Mammary microvascular endothelial cell (primary cell): ENCODE measurements at places on chromosomes 12 and 14. TPM values are rescaled to one million over a fixed set of nuclear protein-coding genes. Genes with fewer than 3 reads are reported as not detected.

Gene FOXJ2
- 5.7 and 7.6 TPM in 2 replicates for total RNA-seq

Gene SOX5
- 0.10 TPM in 1 of 2 replicates, not detected in the other for total RNA-seq

Gene KSR2
- 0.47 and 0.59 TPM in 2 replicates for total RNA-seq

Gene TCP11L2
- 9.2 and 9.4 TPM in 2 replicates for total RNA-seq

Gene ACOT4
- total RNA-seq: 0.80 and 1.4 TPM in 2 replicates

Gene ACSM4
- total RNA-seq: not detected in 2 replicates

Gene METTL17
- 52.3 TPM in 2 replicates for total RNA-seq
